ENCODE measurements at places on chromosomes 3 and 15.

- DNase-seq, result no peak
Measured at GRCh38 chr3:5005367-5005766, 26.1 kb downstream of the BHLHE40 start.

- DNase-seq, result no peak
Measured at GRCh38 chr3:69646287-69647067, 92.8 kb upstream of the MITF start.

GRCh38 chr15:55270291-55270690 lies 19.3 kb downstream of the RAB27A start:
- DNase-seq, result no peak

GRCh38 chr3:156548041-156548687 lies 6.8 kb downstream of the SSR3 start:
- DNase-seq, result no peak

- no peak for DNase-seq
Measured at GRCh38 chr3:135243616-135244015, 448.6 kb downstream of the EPHB1 start.

GRCh38 chr15:95018888-95019545 lies 787.7 kb downstream of the MCTP2 start:
- DNase-seq, result no peak

DNA sequence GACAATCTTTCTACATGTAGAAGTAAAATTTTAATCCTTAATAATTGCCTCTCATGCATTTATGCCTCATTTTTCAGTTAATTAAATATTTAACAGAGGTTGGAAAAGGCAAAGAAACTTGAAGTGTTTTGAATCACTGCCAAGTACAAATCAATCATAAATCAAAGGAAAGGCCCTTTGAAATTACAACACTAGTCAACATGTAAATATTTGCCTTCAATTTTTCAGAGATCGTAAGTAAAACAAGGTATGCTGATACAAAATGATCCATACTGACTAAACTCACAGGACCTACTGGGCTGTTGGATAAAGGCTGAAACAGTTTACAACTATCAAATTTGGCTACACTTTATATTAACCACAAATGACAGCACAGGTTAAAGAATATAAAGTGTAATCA lies 33.9 kb downstream of the ZBBX start:
- no peak for DNase-seq

GRCh38 chr15:65095747-65096104 lies 19.2 kb downstream of the KBTBD13 start:
- no peak for DNase-seq

GRCh38 chr3:101423984-101424888 lies 88.8 kb downstream of the SENP7 start:
- no peak for DNase-seq

- DNase-seq, result no peak
Measured at GRCh38 chr3:169509780-169510692, 153.5 kb downstream of the MECOM start.

DNA sequence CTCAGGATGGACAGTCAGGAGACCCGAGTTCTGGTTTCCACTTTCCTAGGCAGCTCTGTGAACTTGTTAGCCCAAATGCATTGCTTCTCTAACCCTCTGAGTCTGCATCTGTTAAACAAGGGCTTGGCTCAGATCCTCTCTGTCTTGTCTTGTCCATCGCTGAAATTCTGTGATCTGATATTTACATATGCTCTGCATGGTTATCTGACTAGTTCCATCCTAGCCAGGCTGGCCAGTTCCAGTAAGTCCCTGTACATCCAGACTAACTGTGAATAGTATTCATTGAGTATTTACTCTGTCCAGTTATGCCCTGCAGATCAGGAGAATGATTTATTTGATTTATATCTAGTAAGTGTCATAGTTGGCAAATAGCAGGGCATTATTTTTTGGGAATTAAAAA lies 27.0 kb upstream of the SV2B start:
- DNase-seq, result no peak

DNA sequence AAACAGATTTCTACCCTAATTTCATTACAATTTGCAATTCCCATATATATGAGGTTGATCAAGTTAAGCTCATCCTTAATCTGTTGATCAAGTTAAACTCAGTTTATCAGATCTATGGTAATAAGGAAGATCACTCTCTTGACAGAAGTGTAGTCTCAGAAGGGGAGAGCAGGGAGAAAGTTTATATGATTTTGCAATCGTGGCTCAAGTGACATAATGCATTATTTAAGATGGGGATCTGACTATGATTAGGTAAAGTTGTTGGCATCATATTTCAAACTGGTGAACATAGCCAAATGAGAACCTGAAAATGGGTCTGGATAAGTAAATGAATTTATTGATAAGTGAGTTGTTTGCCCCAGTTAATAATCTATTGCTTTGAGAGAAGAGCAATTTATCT lies 995.3 kb downstream of the OTOL1 start:
- DNase-seq, result no peak

DNA sequence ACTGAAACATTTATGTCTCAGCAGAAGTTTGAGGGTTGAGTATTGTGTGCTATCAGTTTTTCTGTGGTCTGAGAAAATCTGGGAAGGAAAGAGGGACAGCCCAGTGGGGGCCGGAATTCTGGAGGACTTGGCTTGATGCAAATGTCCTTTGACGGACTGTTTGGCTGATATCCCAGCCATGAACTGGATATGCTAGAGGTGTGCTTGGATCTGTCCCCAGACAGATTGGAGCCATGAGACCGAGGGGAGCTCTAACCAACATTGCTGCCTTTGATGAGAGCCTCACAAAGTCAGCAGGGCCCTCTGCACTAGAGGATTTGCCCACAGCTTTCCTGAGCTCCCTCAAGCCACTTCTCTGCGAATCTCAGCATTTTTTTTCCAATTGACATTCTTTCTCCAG lies 405.6 kb downstream of the NTRK3 start:
- DNase-seq, result no peak

- DNase-seq, result no peak
Measured at GRCh38 chr3:101695779-101696372, 9.4 kb upstream of the RPL24 start.

- DNase-seq, result no peak
Measured at GRCh38 chr15:30038667-30039523, 43.9 kb upstream of the GOLGA8J start.

- DNase-seq, result no peak
Measured at GRCh38 chr3:4551051-4551711, 58.0 kb downstream of the ITPR1 start.

DNA sequence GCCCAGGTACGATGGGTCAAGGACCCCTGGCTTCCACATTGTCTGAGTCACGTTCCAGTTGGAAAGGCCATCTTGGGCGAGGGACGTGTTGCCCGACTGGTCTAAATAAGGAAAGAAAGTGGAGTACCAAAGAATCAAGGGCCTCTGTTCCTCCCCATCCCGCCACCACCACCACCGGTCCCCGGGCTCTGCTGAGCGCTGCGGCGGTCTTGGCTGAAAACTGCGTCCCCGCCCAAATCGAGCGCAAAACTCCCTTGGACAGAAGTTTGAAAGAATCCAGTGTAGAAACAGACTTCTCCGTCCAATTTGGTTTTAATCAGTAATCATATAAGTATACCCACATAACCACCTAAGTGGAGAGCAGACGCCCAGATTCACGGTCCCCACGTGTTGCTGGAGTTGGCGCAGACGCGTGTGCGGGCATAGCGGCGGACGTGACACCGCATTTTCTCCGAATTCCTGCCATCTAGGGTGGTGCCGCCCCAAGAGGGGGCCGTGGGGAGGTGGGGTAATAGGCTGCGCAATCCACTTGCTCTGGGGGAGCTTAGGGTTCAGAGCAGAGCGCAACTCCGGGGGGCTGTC lies 243.8 kb upstream of the TOPAZ1 start:
- DNase-seq, result no peak

DNA sequence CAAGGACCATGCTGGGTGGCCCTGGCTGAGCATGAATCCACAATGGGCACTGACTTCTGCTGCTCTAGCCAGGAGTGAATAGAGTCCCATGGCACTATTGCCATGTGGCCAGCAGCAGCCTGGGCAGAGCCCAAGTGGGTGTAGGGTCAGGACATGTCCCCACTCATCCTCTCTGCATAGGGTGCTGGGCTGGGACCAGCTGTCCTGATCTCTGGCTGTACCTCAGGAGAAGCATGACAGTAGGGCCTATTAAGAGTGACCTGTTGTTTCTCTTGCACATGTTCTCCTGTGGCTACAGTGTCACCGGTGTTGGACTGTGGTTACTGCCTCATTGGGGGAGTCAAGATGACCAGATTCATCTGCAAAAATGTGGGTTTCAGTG lies 46.9 kb downstream of the DLEC1 start:
- DNase-seq, result no peak

GRCh38 chr3:189142527-189142926 lies 29.2 kb upstream of the TPRG1 start:
- no peak for DNase-seq

DNA sequence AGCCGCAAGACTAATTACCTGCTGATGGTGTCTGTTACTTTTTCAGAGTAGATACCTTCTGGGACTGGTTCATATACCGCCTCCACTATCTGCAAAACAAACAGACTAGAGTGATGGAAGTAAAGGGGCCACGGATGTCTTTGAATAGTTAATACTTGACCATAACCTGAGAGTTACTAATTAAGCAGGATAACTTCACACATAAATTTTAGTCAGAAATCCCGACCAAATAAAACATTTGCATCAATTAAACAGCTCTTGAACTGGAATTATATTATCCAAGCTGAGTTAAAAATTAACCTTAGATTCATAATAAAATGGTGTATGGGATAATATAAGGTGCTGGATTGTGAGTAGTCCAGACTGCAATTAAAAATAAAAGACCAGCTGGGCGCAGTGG lies 167.7 kb downstream of the NEK10 start:
- no peak for DNase-seq

Measured in stimulated activated CD4-positive, alpha-beta T cell treated with anti-CD3 and anti-CD28 coated beads, Interleukin-1b, Interleukin-23, amount 100 ng/mL, for 1 hour (primary cell).